ENCODE measurements at places on chromosomes 1 and 21. TPM values are rescaled to one million over a fixed set of nuclear protein-coding genes. Genes with fewer than 3 reads are reported as not detected.

Gene FAM3B
- total RNA-seq: not detected

Gene RALGPS2
- total RNA-seq: 74.7 TPM

Gene REG4
- total RNA-seq: not detected

Gene NCDN
- total RNA-seq: 24.4 TPM

Gene HMCN1
- 106 TPM for total RNA-seq

Gene LCA5L
- 0.65 TPM for total RNA-seq

Gene RPS27
- total RNA-seq: 2,665 TPM

Gene ZYG11A
- total RNA-seq: 0.72 TPM

Gene ADGRB2
- 11.3 TPM for total RNA-seq

Gene GSTM4
- total RNA-seq: 8.7 TPM

Gene RAP1GAP
- 0.09 TPM for total RNA-seq

Gene ABCB10
- 16.8 TPM for total RNA-seq

Gene SLAMF8
- total RNA-seq: not detected

Gene GPX7
- total RNA-seq: 31.0 TPM

Gene RAVER2
- 7.2 TPM for total RNA-seq

Gene ATXN7L2
- total RNA-seq: 1.6 TPM

Gene LAMC1
- total RNA-seq: 564 TPM

Gene CELA2B
- not detected for total RNA-seq

Gene ST3GAL3
- 20.1 TPM for total RNA-seq

Gene SUSD4
- 1.9 TPM for total RNA-seq

Gene PDXK
- total RNA-seq: 69.4 TPM

All from fibroblast of the aortic adventitia (primary cell).